Naive thymus-derived CD4-positive, alpha-beta T cell (primary cell): ENCODE measurements at places on chromosomes 5 and 9. TPM values are rescaled to one million over a fixed set of nuclear protein-coding genes. Genes with fewer than 3 reads are reported as not detected.

Gene FAM81B
- total RNA-seq = not detected in 2 replicates

Gene SEMA4D
- 465 TPM for total RNA-seq

Gene SLC2A6
- 3.6 TPM for total RNA-seq

Gene MAN2A1
- 36.2 and 37.1 TPM in 2 replicates for total RNA-seq

Gene WDR31
- 1.3 TPM for total RNA-seq

Gene NKD2
- total RNA-seq = 4.8 and 6.5 TPM in 2 replicates

Gene TSLP
- not detected for total RNA-seq

Gene SYNPO
- 0.59 TPM for total RNA-seq

GRCh38 chr5:140408750-140409241 lies 7.2 kb downstream of the ANKHD1 start:
- no peak for DNase-seq

GRCh38 chr5:72232838-72233237 lies 87.2 kb downstream of the MRPS27 start:
- no peak for DNase-seq

GRCh38 chr9:4741365-4742089 lies 525 bp upstream of the AK3 start:
- no peak for DNase-seq

DNA sequence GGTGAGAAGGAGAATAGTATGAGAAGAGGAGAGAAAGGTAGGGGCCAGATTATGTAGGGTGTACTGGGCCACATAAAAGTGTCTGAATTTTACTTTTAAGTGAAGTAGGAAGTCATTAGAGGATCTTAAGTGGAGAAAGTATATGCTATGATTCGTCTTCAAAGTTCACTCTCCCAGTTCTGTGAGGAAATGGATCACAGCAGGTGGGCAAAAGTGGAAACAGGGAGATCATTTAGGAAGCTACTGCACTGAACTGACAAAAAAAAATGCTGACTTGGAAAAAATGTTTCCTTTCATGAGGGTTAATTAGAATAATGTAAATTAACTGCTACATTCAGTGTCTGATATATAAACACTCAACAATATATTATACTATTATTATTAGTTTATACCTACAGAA lies 2.4 kb downstream of the KIF24 start:
- DNase-seq = no peak

GRCh38 chr5:107808671-107809137 lies 138.0 kb upstream of the EFNA5 start:
- DNase-seq = no peak

DNA sequence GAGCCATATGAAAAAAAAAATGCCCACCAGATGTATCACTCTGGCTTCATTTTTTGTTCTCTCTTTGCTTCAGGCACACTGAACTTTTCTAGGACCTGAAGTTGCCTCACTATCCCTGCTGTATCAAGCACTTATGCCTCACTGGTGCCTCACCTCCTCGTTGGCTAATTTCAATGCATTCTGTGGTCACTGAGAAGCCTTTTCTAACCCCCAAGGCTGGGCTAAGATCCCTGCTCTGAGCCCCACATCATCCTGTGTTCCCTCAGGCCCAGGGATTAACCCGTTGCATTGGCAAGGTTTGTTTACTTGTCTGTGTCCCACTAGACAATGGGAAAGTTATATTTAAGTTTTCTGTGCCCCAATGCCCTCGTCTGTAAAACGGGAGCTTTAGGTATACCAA lies 362.7 kb downstream of the OSTF1 start:
- DNase-seq = no peak

GRCh38 chr5:113187906-113188305 lies 211.3 kb downstream of the DCP2 start:
- DNase-seq = no peak

DNA sequence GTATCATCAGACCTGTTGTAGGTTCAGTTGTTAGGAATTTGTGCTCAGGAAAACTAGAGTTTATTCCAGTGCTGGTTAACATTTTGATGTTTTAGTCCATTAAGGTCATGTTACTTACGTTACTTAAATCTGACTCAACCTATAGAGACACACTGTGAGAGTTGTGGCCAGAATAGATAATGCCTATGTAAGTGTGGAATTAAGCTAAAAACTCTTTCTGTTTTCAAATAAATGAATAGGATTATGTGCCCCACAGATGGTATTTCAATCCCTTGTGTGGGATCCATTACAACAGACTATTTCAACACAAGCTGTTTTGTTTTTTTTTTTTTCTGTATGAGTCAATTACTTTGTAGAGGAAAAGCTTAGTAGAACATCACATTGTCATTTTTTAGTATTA lies 68.1 kb downstream of the MEGF10 start:
- no peak for DNase-seq

- DNase-seq = no peak
These were observed 81.8 kb downstream of the ZNF618 start for GRCh38 chr9:113957821-113958341.

DNA sequence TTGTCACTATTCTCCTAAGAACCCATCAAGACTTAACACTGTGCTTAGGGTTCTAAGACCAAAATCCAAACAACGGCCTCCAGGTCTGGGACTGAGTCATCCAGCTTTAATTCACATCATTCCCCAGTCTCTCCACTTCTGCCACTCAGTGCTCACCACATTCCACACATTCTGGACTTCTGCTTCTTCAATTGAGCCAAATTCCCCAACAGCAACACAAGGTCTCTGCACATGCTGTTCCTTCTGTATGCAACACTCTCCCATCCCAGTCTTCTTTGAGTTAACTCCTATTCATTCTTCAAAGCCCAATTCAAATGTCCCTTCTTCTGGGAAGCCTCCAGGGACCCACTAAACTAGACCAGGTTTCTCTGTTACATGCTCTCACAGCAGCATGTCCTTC lies 97.8 kb downstream of the GPR21 start:
- DNase-seq = no peak

GRCh38 chr5:16679863-16680262 lies 63.1 kb upstream of the RETREG1 start:
- no peak for DNase-seq

DNA sequence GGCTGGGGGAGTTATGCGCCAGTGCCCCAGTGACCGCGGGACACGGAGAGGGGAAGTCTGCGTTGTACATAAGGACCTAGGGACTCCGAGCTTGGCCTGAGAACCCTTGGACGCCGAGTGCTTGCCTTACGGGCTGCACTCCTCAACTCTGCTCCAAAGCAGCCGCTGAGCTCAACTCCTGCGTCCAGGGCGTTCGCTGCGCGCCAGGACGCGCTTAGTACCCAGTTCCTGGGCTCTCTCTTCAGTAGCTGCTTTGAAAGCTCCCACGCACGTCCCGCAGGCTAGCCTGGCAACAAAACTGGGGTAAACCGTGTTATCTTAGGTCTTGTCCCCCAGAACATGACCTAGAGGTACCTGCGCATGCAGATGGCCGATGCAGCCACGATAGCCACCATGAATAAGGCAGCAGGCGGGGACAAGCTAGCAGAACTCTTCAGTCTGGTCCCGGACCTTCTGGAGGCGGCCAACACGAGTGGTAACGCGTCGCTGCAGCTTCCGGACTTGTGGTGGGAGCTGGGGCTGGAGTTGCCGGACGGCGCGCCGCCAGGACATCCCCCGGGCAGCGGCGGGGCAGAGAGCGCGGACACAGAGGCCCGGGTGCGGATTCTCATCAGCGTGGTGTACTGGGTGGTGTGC lies at the start of gene RXFP3:
RXFP3 (plus strand) TSS at position 6 of the 636 bp plus-strand sequence; CDS start at position 361, 355 bp downstream.
- DNase-seq = no peak

DNA sequence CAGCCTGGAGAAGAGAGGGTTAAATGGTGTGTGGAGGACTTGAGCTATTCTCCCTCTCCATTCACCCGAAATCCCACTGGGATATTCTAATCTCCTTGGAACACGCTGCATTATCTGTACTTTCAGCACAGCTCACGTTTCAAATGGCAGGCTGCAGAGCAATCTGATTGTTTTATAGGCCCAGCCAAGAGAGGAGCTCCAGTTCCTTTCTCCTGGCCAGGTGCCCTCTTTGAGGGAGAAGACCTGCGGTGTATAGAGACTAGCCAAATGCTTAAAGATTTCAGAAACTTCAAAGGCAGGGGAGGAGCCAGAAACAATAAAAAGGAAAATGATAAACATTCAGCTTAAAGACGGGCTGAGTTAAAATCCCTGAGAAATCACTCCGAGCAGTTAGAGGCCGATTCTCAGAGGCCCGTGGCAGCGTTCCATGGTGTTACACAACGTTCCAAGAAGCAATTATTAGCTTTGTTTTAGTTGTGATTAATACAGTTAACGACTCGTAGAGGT lies 564.0 kb upstream of the KLF4 start:
- no peak for DNase-seq

DNA sequence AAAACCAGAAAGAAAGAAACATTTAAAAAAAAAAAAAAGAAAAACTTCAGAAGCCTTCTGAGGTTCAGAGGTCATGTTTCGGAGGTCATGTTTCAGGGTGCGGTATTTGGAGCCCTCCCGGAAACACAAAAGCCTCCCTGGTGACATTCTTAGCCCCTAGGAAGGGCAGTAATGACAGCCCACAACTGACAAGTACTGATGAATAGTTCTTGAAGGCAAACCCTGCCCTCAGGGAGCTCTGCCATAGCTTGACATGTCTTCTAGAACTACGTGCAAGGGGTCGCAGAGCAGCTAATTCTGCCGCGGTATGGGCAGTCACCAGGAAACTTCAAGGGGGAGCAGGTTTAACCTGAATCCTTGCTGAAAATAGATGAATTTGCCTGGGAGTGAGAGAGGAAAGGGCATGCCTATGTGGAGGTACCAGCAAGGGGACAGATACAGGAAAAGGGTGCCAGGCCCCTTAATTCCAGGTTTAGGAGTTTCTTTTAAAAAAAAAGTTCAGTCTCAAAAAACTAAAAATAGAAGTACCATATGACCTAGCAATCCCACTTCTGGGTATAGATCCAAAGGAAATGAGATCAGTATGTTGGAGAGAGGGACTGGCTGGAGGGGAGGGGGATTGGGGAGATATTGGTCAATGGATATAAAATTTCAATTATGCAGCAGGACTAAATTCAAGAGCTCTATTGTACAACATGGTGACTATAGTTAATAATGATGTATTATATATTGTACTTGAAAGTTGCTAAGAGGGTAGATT lies 98.4 kb downstream of the C9orf152 start:
- DNase-seq = no peak

DNA sequence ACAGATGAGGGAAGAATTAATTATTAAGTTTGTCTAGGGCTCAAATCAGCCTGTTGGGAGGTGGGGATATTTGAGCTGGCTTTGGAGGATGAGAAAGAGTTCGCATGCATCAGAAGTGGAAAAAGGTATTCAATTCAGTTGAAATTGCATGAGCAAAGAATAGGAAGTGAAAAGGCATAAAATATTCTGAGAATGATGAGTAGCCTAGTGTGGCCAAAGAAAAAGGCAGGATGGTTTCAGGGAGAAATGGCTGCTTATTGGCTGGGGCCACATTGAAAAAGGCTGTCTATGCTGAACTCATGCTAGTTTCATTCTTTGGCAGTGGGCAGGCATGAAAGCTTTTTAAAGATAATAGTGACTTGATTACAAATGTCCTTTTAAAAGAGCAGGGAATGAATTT lies 235.4 kb upstream of the RIOK2 start:
- no peak for DNase-seq

DNA sequence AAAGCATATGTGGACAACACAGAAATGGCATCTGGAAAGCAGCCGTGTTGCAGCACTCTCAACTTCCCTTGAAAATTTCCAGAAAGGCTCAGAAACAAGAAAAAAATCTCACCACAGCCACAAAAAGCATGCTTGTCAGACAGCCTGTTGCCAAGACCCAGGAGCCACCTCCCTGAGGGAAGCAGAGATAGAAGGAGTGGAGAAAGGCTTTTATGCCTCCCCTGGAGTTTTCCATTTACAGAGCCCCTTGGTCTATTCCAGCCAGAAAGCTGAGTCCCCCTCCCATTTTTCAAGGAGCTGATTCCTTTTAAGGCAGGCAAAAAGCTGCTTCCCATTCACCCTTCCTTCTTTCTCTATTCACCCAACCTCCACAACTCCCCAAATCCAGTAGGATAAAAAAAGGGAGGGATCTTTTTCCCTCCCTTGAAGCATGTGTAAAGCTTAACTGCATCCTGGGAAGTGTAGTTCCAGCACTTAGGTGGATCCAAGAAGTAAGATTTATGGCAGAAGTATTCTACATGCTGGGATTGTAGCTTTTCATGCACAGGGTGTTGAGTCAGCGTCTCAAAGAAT lies 37.1 kb upstream of the PALM2AKAP2 start:
- no peak for DNase-seq

DNA sequence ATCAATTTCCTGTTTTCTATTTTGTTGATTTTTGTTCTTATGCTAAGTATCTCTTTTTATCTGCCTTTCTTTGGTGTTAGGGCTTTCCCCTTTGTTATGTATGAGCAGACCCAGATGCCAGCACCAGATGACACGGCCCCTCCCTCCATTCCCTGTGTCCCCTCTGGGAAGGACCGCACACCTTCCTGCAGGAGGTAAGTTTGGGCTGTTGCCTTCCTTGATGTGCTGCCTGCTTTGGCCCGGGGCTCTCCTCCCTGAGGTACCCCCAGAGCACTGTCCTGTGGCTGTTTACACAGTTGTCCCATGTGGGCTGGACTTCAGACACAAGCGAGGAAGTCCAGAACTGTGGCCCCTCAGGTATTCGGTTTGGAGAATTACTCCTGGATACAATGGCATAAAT lies 343.8 kb upstream of the IRX1 start:
- DNase-seq = no peak

DNA sequence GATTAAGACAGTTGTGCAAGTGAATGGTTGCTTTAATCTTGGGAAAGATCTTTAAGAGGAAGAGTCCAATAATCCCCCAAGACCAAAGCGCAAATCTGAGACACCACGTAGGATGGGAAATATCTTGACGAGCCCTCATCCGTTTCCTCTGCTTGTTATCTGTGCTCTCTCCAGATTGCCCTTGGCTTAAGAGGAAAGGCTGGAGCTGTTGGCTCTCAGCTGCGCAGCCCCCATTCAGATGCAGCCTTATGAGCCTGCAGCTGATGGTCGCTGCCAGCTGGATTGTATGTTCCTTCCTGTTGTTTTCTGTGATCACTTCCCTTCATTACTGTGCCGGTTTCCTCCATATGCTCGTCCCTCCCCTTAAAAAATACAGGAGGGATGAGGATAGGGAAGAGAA lies 47.7 kb downstream of the PWWP2A start:
- DNase-seq = no peak

- no peak for DNase-seq
These were observed 6.3 kb downstream of the GPX3 start for GRCh38 chr5:151026679-151027078.

DNA sequence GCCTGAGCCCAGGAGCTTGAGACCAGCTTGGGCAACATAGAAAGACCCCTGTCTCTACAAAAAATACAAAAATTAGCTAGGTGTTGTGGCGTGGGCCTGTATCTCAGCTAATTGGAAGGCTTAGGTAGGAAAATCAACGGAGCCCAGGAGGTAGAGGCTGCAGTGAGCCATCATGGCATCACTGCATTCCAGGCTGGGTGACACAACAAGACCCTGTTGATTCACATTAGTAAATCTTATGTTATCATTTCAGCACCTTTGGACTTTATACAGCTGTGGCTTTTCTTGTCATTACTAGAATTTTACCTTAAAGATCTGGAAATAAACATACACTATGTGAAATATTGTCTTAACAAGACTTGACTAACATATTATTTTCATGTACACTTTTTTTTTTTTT lies 185.0 kb downstream of the ZNF608 start:
- DNase-seq = no peak

- no peak for DNase-seq
These were observed 105.4 kb upstream of the FER start for GRCh38 chr5:108642170-108642906.
